ENCODE measurements at places on chromosomes 3 and 15.

- DNase-seq: no peak
Measured at GRCh38 chr3:126517986-126518778, 609 bp upstream of the UROC1 start.

GRCh38 chr3:182795389-182795782, 2.1 kb downstream of the ATP11B start:
- peak; percentile 63 for DNase-seq

GRCh38 chr3:183635107-183635430, 354 bp upstream of the KLHL24 start:
- no peak for DNase-seq

- no peak for DNase-seq
Measured at GRCh38 chr3:142595581-142595950, 627 bp upstream of the PLS1 start.

GRCh38 chr15:95857758-95858157, 472.7 kb upstream of the NR2F2 start:
- no peak for DNase-seq

- DNase-seq: no peak
Measured at GRCh38 chr3:186342197-186342596, 19.8 kb downstream of the DGKG start.

DNA sequence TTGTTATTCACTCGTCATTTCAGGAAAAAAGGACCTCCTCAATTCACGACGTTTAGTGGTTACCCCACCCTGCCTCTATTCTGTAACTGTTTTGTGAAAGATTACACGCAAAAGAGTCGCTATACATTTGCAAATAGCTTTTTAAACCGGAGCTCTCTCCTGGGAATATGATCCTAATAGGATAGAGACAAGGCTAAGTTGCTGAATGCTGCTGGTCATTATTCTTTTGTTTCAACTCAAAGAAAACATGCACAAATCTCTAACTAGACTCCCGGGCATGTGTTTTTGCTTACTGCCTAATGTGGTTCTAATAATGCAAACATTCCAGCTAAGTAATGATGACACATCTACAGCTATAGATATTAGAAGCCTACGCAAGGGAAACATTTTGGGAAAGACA, 214.6 kb upstream of the MDFIC2 start:
- DNase-seq: no peak

GRCh38 chr3:45538641-45538986, 55.9 kb upstream of the LIMD1 start:
- DNase-seq: no peak

GRCh38 chr3:150150633-150151032, 179.9 kb upstream of the PFN2 start:
- DNase-seq: no peak

- no peak for DNase-seq
Measured at GRCh38 chr3:196268284-196269163, 19.0 kb downstream of the PCYT1A start.

DNA sequence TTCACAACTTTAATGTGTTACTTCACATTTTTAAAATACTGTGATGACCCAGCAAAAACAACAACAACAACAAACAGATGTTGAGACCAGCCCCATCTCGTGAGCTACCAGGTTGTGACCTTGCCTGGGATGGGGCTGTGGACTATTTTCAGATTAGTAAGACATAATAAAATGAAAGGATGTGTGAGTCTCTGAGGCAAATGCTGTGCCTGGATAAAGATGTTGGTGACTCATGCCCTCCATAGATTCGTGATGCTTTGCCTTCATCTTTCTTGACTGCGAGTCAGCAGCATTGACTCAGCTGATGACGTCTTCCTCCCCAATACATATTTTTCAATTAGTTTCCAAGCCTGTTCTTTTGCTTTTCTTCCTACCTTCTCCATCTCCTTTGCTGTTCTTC, 453.0 kb upstream of the CFAP20DC start:
- DNase-seq: no peak

GRCh38 chr3:134371542-134372324, 2.5 kb downstream of the AMOTL2 start:
- DNase-seq: no peak
